AG10803 (cell line): ENCODE measurements at places on chromosomes 7 and 10.

DNA sequence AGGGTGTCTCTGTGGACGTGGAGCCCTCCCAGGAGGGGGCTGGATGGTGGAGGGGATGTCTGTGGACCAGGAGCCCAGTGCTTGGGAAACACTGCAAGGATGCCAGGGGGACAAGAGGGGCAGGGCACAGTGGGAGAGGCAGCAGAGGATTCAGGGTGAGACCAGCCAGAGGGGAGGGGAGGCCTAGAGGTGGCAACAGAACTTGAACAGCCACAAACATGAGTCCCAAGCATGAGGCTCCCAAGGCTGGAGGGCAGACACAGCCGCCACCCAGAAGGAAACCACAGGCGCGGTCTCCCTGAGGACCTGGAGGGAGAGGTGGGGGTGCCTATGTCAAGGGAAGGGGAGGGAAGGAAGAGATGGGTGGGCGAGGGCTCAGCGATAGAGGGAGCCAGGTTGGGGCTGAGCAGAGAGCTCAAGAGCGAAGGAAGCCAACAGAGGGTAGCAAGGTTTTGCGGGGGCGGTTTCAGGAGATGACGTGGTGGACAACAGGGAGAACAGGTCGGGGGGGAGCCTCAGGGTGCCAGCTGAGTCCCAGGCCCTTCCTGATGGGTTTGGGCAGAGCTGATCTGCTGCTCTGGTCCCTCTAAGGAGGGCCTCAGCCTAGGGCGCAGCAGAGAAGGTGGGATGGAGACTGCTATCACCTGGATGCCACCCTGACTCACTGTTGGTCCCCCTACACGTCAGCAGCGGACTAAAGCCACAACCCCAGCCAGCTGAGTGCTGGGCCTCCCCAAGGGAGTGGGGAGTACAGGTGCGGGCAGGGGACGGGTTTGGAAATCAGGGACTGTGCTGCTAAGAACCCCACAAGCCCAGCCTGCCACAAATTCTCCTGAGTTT, 6.7 kb upstream of the PILRA start:
- no peak for DNase-seq

DNA sequence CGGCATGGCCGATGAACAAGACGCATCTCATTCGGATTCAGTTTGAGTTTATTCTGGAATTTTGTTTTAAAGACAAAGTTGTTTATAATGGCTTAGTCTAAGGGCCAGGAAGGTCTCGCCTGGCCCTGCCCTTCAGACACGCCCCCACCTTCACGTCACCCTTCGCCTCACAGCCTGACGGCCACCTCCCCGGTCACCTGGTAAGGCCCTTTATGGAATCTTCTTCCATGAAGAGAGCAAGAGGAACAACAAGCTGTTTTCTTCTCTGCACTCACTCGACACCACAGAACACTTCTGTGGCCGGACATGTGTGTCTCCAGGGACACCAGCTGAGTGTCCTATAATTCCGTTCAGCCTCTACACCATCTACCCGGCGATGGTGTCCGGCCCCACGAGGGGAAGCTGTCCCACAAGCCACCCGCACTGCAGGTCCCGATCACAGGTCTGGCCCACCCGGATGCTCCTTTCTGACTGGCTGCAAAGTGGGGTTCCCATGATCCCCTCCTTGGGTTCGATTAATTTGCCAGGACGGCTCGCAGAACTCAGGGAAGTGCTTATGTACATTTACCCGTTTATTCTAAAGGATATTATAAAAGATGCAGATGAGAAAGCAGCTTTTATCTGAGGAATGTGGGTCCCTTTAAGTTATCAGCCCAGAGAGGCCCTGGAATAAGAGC, 17.4 kb upstream of the KNDC1 start:
- DNase-seq = no peak

- DNase-seq = no peak
These were observed 1506.2 kb upstream of the LRRTM3 start for GRCh38 chr10:65419629-65420028.

DNA sequence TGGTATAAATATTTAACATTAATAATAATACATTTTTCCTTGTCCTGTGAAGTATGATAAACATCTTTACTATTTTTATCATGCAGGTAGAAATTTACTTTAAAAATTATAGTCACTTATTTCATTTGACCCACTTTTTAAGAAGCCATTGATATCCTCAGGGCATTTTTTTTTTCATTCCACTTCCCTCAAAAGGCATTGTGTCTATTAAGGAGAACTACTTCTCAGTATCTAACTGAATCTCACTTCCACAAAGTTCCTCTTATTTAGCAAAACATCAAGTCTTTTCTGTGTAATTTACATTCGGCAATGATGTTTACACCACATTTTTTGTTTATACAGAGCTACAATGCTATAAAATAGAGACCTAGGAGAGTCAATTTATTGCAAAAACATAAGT, 388.2 kb upstream of the AKR1E2 start:
- no peak for DNase-seq

GRCh38 chr7:107995184-107996071, 7.5 kb downstream of the LAMB1 start:
- DNase-seq = peak; percentile 72

DNA sequence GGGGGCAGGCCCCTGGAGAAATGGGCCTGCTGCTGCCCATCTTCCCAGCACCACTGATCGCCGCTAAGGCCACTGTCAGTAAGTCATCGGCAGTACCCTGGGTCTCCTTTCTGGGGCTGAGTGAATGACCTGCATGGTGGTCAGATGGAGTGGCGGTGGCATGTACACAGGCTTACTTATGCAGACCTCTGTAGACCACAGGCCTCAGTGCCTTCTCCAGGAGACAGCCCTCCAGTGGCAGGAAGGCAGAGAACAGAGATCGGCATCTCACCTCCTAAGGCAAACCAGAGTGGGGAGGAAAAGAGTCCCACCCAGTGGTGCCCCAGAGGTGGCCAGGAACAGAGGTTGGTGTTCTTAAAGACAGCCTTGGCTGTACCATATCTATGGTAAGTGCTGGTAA, 22.8 kb upstream of the LRRC4 start:
- no peak for DNase-seq

DNA sequence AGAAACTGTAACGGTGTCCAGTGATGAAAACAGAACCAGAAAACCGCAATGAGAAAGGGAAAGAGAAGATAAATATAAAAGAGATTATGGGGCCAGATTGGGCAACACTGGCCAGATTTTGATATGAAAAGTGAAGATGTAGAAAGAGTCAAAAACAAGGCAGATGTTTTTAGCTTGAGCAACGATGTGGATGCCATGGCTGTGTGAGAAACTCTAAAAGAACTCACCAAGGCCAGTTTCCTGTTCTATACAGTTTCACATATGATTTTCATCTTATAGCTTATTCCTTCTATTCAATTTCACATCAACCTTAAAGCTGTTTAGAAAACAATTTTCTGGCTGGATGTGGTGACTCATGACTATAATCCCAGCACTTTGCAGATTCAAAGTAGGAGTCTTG, 36.3 kb downstream of the CSTF2T start:
- peak; percentile 18 for DNase-seq

- DNase-seq = no peak
These were observed 41.0 kb downstream of the VWA2 start for GRCh38 chr10:114279901-114280644.
